SHP77 treated with DMSO at 0.1 percent for 48 hours (cell line): ENCODE measurements at places on chromosomes 1 and 21.

- DNase-seq: no peak
Measured at GRCh38 chr1:147773215-147773715, 12.9 kb upstream of the GJA5 start.

GRCh38 chr1:26153966-26154532 lies 4.8 kb upstream of the FAM110D start:
- DNase-seq: no peak

- DNase-seq: no peak
Measured at GRCh38 chr1:179871940-179872339, 5.7 kb downstream of the TOR1AIP2 start.

DNA sequence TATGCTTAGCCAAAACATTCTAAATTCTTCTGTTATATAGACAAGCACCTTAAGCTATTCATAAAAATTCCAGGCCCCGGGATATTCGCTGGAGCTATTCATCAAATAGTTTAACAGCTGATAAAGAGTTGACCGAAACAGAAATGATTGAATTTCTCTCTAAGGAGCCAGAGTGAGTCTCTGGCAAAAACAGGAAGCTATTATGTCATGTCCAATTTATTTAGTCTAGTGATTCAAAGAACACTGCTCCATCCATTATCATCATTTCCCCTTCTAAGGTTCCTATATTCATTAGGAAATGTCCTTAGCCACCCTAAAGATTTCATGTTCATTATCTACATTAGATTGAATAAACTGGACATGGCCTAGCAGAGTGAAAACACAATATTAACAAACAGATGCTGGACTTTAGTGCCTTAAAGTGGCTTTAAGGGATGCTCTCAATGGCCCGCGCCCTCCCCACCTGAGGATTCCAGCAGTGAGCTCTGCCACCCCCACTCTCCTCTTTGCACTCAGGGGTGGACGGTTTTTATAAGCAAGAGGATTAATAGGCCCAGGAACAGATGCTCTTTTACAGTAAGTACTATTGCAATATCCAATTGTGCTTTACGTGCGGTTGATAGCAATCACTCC lies 122.1 kb upstream of the RGS1 start:
- DNase-seq: no peak

GRCh38 chr1:65959896-65960567 lies 167.3 kb downstream of the PDE4B start:
- DNase-seq: no peak

DNA sequence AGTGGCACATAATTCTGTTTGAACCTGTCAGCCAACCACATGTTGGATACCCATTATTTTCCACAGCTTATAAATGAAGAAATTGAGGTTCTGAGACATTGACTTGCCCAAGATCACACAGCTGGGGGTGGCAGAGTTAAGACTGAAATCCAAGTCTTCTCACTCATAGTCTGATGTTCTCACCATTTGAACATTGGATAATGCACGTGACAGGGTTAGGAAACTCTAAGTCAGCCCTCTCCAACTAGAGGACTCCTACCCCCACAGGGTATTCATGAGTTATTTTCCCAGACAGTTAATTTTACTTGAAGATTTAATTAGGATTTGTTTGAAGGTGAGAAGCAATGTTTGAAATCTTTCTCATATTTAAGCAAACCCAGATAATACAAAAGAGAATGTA lies 38.1 kb upstream of the C1orf105 start:
- no peak for DNase-seq

GRCh38 chr1:174160109-174160473 lies 771 bp downstream of the RABGAP1L start:
- no peak for DNase-seq

GRCh38 chr1:28104866-28105467 lies 16.6 kb upstream of the EYA3 start:
- peak; percentile 79 for DNase-seq

DNA sequence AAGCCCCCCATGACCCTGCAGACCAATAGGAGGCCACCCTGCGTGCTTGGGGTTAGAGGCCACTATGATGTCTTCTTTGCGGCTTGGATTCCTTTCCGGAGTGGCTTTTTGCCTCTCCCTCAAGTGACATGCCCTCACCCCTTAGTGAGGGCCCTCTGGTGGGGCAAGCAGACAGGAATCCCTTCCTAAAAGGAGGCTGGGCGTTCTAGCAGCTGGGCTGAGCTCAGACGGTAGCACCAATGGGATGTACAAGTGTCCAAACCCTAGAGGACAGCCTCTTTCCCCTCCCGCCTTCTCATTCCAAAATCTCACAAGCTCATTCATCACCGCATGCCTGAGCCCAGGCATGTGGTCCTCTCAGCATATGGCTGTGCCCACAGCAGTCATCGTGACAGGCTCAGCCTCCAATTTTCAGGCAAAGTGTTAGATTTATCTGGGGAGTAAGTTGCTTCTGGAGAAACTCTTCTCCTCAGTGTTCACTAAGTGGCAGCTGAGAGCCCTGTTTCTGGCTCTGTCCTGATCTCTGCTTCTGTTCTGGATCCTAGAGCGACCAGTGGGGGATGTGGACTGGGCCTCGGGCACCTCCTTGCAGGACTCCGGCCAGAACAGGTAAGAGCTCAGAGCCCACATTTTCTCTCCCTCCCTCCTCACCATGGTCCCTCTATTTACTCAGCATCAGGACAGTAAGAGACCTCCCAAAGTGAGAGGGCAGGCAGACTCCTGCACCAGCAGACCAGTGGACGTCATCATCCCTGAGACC lies 4.8 kb downstream of the KIAA1614 start:
- no peak for DNase-seq

DNA sequence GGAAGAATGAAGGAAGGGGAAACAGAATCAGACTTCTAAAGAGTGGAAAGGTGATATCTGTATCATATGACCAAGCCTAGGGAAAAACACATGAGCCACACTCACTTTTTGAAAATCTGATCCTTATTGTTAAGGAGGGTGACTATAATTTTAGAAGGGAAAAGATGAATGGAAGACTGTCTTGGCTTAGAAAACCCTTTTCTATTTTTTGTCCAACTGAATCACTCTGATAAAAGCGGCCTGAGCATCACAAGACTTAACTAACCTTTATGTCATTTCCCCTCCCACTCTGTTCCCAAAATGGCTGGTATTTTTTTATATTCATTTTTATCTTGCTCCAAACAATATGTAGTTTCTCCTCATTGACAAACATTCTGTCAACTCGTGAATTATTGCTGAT lies 169.8 kb downstream of the C1orf21 start:
- DNase-seq: no peak

DNA sequence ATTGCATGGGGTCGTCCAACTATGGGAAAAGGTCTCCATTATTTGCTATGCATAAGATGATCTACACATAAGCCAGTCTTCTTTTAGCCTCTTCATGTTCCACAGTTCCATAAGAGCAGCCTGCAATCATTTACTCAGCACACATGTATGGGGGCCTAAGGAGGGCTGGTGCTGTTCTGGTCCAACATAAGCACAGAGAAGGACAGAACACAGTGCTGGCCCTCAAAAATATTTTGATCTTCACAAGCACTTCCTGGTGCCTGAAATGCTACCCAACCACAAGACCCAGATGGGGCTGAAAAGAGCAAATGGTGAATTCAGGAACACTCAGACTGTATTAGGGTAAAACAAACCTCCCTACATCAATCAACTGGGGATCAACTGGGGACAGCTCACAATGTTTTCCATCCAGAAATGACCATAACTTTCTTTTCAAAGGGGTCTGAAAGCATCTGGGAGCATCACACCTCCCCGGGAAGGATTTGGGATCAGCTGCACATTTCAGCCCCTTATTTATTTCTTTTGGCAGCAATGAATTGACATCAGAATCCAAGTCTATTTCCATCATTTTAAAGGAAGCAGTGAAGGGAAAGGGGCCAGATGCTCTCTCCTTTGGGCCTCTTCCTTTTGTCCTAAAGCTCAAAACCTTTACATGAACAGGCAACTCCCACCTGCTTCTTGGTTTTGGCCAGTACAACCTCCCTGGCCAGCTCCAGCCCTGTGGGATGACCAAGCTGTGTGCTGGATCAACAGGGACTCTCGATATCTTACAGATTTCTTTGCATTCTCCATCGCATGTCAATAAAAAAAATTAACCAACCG lies 45.7 kb downstream of the KCNN3 start:
- no peak for DNase-seq

GRCh38 chr1:69126796-69127195 lies 440.9 kb upstream of the LRRC7 start:
- no peak for DNase-seq
